ENCODE measurements at places on chromosomes 16 and 17. TPM values are rescaled to one million over a fixed set of nuclear protein-coding genes. Genes with fewer than 3 reads are reported as not detected.

The C1QTNF8 gene
- not detected for polyA plus RNA-seq

The TBC1D3D gene
- not detected for polyA plus RNA-seq

The NTN1 gene
- 0.07 TPM for polyA plus RNA-seq

The C1QL1 gene
- polyA plus RNA-seq: not detected
